ENCODE measurements at places on chromosomes 16 and 17.

GRCh38 chr17:28317966-28318758 is 838 bp upstream of the TMEM97 start:
- H3K4me3 ChIP-seq, result peak overlapping the region; percentile 42
- no peaks in the 10 kb centered on the region for H3K36me3 ChIP-seq
- no peaks in the 10 kb centered on the region for H3K27me3 ChIP-seq
- DNase-seq, result peak; percentile 10

DNA sequence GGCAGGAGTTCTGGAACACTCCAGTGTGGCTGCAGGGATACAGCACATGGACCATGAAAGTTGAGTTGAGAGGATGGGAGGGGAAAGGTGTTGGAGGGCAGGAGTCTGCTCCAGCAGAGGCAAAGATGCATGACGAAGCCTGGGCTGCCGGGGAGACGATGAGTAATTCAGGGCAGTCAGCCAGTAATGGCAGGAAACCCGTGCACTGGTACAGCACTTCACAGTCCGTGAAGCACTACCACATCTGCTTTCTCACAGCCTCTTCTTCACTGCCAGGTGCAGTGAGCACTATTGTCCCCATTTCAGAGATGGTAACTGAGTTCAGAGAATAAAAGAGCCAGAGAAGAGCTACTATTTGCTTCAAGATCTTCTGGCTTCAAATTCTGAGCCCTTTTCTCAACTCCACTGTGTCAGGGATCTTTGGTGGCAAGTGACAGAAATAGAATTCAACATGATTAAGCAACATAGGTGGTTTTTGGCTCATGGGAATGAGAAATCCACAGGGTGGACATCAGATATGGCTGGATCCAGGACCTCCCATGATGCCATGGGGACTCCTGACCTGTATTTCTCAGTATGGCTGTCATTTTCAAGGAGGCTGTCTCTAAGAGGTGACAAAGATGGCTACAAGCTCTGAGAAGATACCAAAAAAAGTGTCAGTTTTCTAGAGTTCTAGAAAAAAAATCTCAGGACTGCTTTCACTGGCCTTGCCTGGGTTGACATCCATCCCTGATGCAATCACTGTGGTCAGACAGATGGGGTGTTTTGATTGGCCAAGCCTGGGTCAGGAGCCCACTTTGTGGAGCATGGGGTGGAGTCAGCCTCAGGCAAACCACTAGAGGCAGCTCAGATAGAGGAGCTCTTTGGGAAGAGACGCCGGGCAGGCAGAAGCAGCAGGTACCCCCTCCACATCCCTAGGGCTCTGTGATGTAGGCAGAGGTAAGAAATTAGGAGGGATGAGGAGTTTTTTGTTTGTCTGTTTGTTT is 24.7 kb downstream of the IL21R start:
- no peaks in the 10 kb centered on the region for H3K27me3 ChIP-seq
- H3K27ac ChIP-seq, result no peak overlapping the region
- no peaks in the 10 kb centered on the region for H3K4me1 ChIP-seq
- no peak overlapping the region for H3K4me3 ChIP-seq

DNA sequence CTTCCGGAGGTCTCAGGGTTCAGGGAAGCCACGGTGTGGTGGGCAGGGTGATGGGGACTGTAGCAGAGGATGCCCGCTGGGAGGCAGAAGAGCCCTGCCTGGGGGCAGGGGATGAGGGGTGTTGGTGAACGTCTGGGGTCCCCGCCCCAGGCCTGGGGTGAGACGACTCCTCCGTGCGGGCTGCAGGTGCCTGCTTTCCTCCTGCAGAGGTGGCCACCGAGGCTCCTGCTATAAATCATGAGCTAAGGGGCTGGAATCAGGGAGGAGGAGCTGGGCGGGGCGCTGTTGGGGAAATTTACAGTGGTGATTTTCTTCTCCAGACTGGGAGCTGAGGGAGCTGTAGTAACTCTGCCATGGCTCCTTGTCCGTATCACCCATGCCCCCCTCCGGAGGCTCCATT is 167.0 kb downstream of the MRM1 start:
- H3K36me3 ChIP-seq, result no peaks in the 10 kb centered on the region
- H3K27me3 ChIP-seq, result peaks cover 6% of the 10 kb centered on the region
- H3K4me3 ChIP-seq, result no peak overlapping the region
- no peak for DNase-seq
- H3K4me1 ChIP-seq, result no peaks in the 10 kb centered on the region
- no peak overlapping the region for H3K27ac ChIP-seq

- no peaks in the 10 kb centered on the region for H3K4me1 ChIP-seq
- H3K36me3 ChIP-seq, result no peaks in the 10 kb centered on the region
- DNase-seq, result peak; percentile 88
- H3K4me3 ChIP-seq, result no peak overlapping the region
- H3K27me3 ChIP-seq, result no peaks in the 10 kb centered on the region
- H3K27ac ChIP-seq, result no peak overlapping the region
Measured at GRCh38 chr17:4566785-4567184, 6.4 kb upstream of the GGT6 start.

- peak; percentile 24 for DNase-seq
- no peaks in the 10 kb centered on the region for H3K27me3 ChIP-seq
- H3K4me3 ChIP-seq, result no peak overlapping the region
- H3K4me1 ChIP-seq, result peaks cover 25% of the 10 kb centered on the region
Measured at GRCh38 chr16:27526180-27526579, 23.5 kb downstream of the GTF3C1 start.

DNA sequence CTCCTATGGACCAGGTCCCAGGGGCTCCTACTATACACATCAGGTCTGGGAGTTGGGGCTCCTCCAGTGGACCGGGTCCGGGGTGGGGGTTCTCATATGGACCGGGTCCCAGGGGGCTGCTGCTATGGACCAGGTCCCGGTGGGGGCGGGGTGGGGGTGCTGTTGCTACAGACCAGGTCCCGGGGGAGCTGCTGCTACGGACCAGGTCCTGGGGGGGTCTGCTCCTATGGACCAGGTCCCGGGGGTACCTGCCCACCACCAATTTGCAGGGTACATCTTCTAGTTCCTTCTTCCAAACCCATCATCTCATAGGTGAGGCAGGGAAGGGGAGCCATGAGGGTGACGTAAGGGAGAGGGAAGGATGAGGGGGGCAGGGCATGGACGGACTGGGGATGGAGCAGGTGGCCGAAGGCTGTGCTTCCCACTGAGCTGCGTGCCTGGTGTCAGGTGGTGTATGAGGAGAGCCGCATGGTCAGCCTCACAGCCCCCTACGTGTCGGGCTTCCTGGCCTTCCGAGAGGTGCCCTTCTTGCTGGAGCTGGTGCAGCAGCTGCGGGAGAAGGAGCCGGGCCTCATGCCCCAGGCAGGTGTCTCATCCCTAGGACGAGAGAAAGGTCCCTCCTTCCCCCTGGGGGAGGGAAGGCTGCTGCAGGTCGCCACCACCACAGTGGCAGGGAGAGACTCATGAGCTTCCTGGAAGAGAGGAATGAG is 6.6 kb downstream of the ENDOV start:
- H3K4me3 ChIP-seq, result no peak overlapping the region
- H3K27ac ChIP-seq, result no peak overlapping the region
- no peaks in the 10 kb centered on the region for H3K4me1 ChIP-seq
- H3K36me3 ChIP-seq, result no peaks in the 10 kb centered on the region
- DNase-seq, result no peak

- no peak overlapping the region for H3K27ac ChIP-seq
- no peak for DNase-seq
- no peaks in the 10 kb centered on the region for H3K4me1 ChIP-seq
- H3K27me3 ChIP-seq, result no peaks in the 10 kb centered on the region
- no peak overlapping the region for H3K4me3 ChIP-seq
- H3K36me3 ChIP-seq, result no peaks in the 10 kb centered on the region
Measured at GRCh38 chr16:78552106-78552675, 452.7 kb downstream of the WWOX start.

DNA sequence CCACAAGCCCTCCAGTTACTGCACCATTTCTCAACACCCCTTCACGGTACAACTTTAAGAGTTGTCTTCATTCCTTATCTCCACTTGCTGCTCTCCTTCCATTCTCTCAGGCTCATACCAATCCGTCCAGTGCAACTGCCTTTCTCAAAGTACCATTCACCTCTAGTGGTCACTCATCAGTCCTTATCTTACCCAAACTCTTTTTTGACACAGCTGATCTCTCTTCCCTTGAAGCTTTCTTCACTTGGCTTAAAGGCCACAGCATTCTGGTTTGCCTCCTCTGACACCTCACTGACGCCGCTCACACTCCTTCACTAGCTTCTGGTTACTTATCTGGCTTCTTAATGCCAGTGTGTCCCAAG is 24.9 kb downstream of the UBE2G1 start:
- no peaks in the 10 kb centered on the region for H3K27me3 ChIP-seq
- DNase-seq, result no peak
- no peak overlapping the region for H3K4me3 ChIP-seq
- peak overlapping the region; percentile 78 for H3K27ac ChIP-seq
- H3K4me1 ChIP-seq, result peaks cover 73% of the 10 kb centered on the region
